ENCODE measurements at places on chromosomes 2 and 18.
A peak's percentile ranks its signal among the peaks of the same experiment; 100 is the strongest.

GRCh38 chr2:23432531-23432930 is 47.6 kb downstream of the KLHL29 start:
- DNase-seq = no peak

- DNase-seq = no peak
Measured at GRCh38 chr2:1661891-1662605, 82.3 kb downstream of the PXDN start.

DNA sequence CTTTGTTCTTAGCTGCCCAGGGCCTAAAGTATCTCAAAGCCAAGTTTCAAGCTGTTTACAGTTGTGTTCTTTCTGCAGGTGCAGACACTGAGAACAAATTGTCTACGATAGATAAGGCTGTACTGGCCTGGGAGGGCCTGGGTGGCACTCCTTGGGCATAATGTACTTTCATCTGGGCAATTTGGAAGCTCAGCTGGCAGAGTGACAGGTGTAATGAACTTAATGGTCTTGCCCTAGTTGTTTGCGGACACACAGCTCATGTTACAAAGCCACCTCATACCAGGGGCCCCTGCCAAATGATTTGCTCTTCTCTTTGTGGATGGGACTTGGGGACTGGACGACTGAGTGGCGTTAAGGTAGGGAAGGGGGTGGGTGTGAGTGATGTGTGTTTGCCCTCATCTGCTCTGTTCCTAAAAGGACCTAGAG is 4.3 kb downstream of the LDLRAD4 start:
- DNase-seq = peak; percentile 88

DNA sequence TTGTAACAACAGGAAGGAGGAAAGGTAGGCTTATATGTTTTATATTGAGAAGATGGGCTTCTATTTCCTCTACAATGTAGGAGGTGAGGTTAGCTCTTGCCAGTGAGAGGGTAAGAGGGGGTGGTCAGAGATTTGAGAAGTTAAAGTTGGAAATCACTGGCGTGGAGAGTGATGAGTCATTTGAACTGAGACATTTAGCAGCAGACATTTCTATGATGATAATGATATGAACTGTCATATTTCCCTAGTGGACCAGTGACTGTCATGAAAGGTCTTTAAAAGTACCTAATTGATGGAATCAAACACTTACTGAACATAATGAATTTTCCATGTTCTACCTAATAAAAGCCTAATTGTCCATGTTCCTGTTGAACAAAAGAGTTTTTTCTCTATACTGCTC is 126.1 kb downstream of the FAM161A start:
- no peak for DNase-seq

DNA sequence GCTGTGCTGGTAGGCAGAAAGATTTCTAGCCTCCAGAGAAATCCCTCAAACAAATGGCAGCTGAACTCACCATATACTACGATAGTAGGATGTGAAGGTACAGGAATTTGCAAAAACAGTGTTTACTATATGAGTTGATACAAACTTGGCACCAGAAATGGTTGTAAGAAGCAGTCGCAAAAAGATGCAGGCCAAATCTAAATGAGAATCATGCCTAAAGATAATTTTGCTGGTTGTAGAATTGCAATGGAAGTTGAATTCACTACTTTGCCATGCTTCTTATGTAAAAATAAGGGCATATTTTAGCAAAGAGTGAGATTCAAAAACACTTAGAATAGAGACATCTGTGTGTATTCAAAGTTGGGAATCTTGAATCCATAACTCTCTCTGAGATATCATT is 924.7 kb downstream of the SUCLG1 start:
- no peak for DNase-seq

DNA sequence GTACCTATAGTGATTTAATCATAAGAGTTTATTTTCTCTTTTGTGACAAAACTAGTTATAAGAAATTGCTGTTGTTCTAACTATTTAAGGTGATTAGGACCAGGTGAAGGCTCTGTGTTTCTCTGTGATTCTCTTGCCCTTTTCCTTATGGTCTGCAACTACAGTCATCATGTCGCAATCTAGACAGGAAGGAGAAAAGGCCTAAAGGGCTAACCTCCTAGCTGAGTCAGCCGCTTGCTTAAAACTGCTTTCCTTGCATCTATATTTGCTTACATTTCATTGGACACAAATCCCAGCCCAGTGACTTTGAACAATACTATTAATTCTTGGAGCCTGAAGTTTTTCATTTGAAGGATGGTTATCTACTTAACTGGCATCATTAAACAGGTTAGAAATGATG is 93.1 kb downstream of the PIK3C3 start:
- no peak for DNase-seq

- DNase-seq = no peak
Measured at GRCh38 chr2:20304411-20304810, 46.2 kb downstream of the PUM2 start.

All from NCI-H1092 treated with DMSO at 0.1 percent for 48 hours (cell line).